Fibroblast of mammary gland (primary cell): ENCODE measurements at places on chromosomes 1 and 21.
A peak's percentile ranks its signal among the peaks of the same experiment; 100 is the strongest.

- no peak for DNase-seq
These were observed 139.3 kb downstream of the TIAM1 start for GRCh38 chr21:31204801-31205200.

DNA sequence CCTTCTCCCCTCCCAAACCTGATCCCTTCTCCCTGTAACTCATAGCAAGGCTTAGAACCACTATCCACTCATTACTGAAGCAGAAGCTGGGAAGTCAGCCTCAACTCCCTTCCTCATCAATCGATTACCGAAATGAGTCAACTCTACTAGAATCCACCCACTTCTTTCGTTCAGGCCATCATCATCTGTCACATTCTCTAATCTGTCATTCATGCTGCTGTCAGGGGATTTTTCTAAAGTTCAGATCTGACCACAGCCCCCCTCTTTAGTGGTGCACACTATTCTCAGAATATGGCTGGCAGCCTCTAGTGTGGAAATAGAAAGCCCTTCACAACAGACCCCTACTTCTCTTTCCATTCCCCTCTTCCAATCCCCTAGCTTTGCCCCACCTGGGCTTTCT is 5.1 kb downstream of the NT5C1A start:
- DNase-seq = no peak

DNA sequence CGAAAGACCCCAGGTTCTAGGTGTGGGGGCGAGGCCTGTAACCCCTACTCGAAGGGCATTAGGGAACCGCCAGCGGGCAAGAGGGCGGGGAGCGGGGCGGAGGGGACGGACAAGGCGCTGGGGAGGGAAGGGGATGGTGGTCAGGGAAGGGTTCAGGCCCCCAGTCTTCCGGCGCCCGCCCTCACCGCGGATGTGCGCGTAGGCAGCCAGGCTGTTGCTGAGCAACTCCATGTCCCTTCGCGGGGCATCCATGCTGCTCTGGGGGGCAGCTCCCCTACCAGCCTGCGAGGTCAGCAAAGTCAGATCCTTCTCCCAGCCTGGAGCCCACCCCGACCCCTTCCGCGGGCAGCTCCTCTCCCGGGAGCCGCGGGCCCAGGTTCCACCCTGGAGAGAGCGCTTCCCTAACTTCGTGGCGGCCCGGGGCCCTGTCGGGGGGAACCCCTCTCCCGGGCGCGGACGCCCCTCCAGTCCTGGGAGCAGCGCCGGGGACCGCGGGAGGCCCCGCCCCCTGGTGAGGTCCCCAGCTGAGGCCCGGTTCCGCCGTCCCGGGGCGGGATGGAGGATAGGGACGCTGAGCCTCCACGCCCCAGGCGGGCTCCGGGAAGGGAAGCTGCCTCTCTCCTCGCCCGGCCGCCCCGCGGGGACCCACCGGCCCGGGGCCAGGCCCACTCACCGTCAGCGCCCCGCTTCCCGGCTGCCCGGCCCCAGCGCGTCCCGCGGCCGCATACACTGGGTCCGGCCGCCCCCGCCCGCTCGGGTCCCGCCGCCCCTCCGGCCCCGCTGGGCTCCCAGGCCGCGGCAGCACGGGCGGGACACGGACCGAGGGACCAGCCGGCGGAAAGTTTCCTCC is 434 bp downstream of the EVA1B start:
- peak; percentile 68 for DNase-seq

DNA sequence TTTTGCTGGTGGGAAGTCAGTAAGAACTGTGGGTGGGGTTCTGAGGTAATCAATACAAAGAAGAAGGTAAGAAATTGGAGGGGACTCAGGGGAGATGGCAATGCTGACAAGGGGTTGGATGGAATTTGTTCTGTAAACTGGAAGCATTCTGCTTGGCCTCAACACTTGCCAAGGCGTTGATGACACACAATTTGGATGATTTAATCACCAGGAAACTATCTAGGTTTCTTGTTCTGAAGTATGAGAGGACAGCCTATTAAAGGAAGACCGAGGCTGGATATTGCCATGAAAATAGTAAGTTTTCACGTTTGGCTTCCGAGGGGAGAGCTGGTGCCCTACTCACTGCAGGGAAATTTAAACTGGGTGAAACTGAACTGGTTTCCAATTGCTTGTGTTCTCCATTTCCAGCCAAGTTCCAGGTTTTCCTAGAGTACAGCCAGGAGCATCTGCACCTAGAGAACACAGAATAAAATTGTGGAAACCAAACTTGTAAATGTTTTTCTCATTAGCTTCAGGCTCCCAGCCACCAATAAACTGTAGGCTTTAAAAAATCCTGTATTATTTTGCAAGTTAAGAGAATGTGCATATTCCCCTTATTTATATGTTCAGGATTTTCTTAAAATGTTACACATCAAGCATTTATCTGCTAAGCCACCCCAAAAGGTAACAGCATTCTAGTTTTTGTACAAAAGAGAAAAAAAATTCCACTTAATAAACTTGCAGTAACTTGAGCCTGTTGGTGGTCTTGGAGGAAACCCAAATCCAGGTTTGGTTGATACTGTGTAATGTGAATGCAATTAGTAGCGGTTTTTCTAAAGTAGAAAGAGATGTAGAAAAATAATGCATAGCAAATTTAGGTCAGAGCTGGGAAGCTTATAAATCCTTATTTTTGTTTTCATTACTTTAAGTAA is 53.8 kb downstream of the ROR1 start:
- peak; percentile 63 for DNase-seq

GRCh38 chr1:171296897-171297296 is 17.1 kb upstream of the FMO4 start:
- DNase-seq = no peak

DNA sequence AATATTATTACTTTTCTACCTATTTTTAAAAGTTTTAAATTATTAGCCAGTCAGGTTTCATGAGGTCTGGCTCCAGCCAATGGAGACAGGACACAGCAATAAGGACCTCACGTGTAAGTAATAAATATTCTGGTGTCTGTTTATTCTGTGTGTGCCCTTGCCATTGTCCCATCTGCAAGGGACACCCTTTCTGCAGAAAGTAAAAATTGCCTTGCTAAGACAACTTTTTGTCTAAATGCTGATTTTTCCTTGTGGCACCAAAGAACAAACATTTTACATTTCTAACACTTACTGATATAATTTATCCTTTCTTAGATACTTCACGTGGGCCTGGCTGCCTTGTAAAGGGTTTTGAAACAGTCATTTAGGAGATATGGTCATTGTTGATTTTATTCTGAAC is 29.4 kb downstream of the OVAAL start:
- no peak for DNase-seq

- no peak for DNase-seq
These were observed 60.7 kb downstream of the ZNF697 start for GRCh38 chr1:119587341-119587740.
